ENCODE measurements at places on chromosomes 16 and 17. TPM values are rescaled to one million over a fixed set of nuclear protein-coding genes. Genes with fewer than 3 reads are reported as not detected.

DNA sequence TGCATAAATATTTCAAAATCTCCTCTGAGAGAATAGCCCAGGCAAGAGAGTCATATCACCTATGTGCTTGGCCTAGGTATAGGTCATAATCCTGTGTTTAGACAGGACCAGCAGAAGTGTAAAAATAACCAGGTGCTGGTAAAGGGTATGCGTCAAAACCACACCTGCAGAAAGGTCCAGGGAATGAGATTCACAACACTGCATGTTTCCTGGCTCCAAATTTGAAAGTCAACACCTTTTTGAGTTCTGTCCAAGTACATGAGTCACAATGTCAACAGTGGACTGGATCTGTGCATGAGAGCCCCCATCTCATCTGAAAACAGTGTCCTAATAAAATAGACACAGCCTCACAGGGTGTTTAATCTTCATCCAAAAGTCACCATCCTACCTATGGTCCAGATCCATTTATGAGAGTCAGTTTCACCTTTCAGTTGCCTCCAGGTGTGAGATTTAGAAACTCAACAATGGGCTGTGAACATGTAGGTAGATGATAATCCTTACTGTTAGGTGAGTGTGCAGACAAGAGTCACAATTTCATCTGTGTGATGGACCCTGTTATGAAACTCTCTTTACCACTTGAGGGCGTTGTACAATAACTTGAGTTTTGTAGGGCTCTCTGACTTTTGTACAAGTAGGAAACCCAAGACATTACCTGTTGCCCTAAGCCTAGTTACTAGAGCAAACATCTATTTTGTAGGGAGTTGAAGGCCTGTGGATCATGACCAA, 2100.7 kb downstream of the TP53TG3F start:
- DNase-seq, result no peak

The ANKFN1 gene
- total RNA-seq, result not detected

GRCh38 chr16:88497561-88498462, 44.7 kb downstream of the ZFPM1 start:
- DNase-seq, result peak; percentile 83

DNA sequence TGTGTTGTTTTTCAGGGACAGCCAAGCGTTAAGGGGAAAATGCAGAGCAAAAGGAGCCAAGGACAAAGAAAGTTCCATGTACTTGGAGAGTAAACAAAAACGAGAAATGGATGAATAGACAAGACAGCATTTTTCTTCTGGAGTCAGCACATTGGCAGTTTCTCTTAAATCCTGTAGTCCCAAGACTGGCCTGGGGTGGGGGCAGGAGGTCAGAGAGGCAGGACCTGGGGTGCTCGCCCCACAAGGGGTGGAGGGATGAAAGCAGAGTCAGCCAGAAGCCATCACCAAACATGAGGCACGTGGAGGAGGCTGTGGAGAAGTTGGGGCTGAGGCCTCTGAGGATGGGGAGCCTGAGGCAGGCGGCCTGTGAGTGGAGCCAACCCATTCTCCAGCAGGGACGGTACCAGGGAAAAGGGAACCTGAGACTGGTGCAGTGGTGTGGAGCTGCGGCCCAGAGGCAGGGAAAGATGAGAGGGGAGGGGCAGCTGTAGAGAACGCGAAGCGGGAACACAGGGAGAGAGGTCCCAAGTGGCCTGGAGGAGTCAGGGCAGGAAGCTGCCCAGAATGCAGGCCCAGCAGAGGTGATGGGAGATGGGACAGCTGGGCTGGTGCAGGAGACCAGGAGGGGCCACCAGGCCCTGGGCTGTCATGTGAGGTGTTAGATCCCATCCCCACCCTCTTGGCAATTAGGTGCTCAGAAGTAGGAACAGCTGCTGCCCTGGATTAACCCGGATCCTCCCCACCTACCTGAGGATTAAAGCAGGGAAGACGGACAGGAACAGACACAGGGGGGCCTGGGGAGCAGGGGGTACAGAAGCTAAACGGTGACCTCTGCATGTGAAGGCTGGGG, 3.3 kb downstream of the TLCD3B start:
- no peak for DNase-seq

DNA sequence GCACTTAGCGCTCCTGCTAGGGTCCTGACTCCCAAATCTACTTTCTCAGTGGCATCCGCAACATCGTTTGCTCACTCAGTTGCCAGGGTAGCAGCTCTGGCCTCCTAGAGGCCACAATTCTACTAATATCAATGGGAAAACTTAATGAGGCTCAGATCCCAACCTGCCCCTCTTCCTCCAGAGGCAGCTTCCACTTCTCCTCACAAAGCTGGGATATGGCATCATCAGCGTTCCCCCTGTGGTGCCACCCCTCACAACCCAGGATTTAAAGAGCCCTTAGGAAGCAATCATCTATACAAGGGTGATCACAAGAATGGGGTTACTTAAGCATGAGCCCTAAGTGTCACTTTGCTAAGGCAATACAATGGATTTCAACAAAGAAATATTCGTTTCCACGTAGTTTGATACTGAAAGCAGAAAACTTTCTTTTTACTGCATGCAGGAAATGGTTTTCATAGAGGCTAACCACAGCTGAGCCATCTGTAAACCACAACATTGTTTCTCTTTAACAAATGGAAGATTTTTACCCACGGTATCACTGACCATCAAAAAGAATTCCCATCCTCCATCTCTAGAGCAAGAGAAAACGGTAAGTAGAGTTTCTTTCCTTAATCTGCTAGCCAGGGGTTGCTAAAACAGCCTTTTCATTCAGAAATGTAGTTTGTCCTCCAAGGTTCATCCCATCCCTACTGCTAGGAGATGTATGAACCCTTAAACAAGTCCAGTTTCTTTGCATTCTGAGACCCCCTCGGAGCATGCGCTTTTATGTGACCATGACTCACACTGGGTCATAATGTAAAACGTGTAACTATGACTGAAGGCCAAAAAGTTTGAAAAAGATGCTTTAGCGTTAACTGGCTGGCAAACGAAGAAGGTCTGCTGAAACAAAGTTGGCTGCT, 68.3 kb upstream of the BCAR1 start:
- DNase-seq, result no peak

DNA sequence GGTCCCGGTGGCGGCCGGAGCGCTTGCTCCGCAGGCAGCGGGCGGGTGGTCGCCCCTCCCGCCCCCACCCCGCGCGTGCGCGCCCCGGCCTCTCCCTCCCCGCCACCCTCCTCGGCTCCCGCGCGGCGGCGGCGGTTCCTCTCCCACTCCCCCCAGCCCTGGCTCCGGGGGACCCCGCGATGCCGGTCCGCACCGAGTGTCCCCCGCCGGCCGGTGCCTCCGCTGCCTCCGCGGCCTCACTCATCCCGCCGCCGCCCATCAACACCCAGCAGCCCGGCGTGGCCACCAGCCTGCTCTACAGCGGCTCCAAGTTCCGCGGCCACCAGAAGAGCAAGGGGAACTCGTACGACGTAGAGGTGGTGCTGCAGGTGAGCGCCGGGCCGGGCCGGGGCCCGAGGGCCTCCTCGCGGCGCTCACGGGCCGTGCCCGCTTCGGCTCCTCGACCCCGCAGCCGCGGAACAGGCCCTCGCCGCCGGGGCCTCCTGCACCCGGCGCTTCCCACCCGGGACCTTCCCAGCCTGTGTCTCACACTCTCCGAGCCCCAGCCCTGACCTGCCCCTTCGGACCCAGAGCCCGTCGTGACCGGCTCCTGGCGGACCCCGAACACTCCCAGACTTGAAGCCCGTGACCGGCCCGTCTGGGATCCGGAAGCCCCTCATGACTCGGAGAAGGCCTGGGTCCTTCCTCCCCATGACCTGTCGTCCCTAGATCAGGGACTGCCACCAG, 490 bp downstream of the GID4 start:
- DNase-seq, result peak; percentile 35

- peak; percentile 43 for DNase-seq
Observed at GRCh38 chr17:65559804-65560627, 1.4 kb downstream of the AXIN2 start.

GRCh38 chr17:77011173-77012011, 129.4 kb upstream of the SEC14L1 start:
- DNase-seq, result no peak

DNA sequence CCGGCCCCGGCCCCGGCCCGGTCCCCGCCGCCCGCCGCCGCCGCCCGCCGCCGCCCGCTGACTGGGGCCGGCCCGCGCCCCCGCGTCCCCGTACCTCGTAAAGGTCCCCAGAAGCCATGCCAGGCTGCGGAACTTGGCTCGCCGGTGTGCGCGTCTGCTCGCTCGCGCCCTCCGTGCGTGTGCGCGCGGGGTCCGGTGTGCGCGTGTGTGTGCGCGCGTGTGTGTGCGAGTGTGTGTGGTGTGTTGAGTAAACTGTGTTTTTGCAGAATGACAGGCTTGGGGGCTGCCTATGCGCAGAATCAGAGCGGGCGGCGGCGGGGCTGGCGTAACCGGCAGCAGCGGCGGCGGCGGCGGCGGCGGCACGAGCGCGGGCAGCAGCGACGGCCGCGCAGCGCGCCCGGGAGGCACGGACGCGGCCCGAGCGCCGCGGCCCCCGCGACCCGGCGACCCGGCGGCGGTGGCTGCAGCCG, 307 bp downstream of the CDYL2 start:
- DNase-seq, result peak; percentile 66

DNA sequence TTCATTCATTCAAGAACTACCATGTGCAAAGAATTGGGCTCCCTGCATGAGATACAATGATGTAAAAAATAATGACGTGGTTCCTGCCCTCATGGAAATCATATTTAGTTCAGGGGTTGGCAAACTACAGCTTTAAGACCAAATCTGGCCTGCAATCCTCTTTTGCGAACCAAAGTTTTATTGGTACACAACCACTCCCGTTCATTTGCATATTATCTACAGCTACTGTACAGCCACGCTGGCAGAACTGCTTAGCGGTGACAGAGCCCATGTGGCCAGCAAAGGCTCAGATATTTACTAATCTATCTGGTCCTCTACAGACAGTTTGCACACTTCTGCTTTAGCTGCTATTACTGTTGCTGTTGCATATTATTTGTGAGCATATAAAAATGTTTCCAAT, 167.7 kb downstream of the XYLT1 start:
- DNase-seq, result no peak

DNA sequence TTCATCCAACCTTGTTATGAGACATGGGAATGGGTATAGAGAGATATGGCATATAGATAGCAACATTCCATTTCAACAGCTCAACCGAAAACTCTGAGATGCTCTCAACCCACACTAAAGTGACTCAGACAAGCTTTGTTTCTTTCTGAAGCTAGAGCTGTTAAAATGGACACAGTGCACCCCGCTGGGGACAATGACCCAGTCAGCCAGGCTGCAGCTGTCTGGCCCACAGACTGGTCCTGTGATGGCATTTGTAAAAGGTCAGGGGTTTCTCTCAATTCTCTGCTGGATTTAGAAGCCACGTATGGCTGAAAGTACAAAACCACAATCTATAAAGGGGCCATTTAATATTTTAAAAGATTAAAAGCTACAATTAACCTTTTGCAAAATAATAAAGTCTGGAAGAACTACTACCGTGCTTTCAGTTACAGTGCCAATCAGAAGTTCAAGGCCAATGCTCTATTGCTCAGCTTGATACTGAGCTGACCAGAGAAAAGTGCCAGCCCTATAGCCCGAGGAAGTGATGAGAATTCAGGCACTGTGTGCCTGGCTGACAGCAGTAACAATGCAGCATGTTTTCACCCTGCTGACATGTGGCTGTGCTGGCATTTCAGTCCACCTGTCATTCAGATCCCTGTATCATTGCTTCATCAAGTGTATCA, 60.2 kb downstream of the TEX2 start:
- no peak for DNase-seq

GRCh38 chr17:38459567-38459966, 31.3 kb downstream of the ARHGAP23 start:
- DNase-seq, result no peak
